Fibroblast of upper back skin (primary cell): ENCODE measurements at places on chromosomes 12 and 14.
A peak's percentile ranks its signal among the peaks of the same experiment; 100 is the strongest.

DNA sequence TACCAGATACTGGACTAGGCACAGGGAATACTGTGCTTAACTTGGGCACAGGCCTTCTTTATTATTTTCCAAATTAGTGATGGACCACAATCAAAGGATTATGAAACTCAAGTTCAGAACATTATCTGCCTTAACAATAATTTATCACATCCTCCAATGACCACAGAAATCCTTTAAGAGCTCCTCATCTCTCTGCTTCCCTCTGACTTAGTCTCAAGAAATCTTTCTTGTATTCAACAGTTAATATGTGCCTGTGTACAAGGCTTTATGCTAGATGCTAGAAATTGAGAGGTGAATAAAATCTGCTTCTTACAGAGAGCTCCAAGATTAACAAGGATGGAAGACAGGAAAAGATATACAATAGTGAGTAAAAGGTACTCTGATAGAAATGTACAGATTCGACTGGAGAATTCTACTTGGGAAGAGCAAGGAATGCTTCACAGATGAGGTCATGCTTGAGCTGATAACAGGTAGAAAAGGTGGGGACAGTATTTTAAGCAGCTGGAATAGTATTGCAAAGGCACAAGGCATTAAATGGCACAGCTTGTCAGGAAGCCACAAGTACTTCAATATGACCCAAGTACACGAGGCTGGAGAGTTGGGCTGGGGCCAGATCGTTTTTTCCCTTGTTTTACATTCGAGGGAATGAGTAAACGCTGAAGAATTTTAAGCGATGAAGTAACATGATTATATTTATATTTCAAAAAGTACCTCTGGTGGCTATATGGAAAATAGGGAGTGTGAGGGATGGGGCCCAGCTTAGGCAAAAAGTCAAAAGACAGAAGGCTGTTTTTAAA, 55.1 kb upstream of the ARID2 start:
- DNase-seq = peak; percentile 82

- peak; percentile 1 for DNase-seq
Measured at GRCh38 chr12:102343361-102344121, 136.8 kb downstream of the IGF1 start.

- no peak for DNase-seq
Measured at GRCh38 chr12:122740351-122740750, 9.7 kb upstream of the HCAR1 start.

- DNase-seq = peak; percentile 62
Measured at GRCh38 chr14:68586896-68587751, 205.7 kb downstream of the ZFP36L1 start.

- peak; percentile 94 for DNase-seq
Measured at GRCh38 chr12:11658791-11659190, 9.3 kb downstream of the ETV6 start.

DNA sequence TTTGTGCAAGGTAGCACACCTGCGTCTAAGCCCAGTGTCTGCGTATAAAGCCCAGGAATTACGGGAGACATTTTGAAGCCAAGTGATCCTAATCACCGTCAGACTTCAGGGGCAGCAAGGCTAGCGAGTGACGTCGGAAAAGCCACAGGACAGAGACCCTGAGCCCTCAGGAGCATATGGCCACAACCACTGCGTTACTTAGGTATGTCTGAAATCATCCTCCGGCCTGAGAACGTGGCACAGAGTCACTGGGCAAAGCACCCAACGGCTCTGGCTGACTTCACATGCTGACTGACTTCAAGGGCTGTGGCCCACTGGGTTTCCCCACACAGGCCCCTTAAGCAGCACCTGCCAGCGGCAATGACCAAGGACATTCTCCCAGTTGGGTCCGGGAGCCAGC, 71.5 kb downstream of the RIMBP2 start:
- no peak for DNase-seq

GRCh38 chr12:2329661-2330210, 276.9 kb downstream of the CACNA1C start:
- no peak for DNase-seq
